ENCODE measurements at places on chromosomes 4 and X.

DNA sequence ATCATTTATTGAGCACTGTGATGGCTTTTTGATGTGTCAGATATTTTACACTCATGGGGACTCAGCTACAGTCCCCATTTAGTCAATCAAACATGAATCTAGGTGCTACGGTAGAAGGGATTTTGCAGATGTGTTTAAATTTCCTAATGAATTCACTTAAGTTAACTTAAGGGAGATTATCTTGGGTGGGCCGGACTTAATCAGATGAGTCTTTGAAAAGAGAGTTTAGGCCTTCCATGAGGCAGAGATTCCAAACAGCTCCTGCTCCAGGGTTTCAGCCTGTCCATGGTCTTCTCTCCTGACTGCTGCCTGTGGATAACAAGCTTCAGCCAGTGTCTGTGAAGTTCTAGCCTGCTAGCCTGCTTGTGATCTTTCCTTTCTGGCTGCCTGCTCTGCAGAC, 202.4 kb downstream of the IDS start:
- DNase-seq, result no peak

DNA sequence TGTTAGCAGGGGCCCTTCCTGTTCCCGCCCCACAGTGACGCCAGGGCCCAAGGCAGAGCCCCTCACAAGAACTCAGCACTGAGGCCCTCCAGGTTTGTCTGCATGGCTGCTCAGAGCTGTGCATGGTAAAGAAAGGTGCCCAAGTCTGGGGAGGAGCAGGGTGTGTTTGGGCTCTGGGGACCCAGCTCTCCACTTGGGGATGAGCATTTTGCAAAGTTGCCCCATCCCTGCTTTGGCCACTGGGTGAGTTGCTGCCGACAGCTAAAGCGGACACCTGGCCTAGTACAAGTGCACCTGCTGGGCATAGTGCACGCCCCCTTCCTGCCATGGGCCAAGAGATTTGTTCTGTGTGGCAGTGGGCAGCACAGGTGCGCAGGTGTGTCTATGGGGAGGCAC, 2.0 kb upstream of the MXD4 start:
- no peak for DNase-seq

DNA sequence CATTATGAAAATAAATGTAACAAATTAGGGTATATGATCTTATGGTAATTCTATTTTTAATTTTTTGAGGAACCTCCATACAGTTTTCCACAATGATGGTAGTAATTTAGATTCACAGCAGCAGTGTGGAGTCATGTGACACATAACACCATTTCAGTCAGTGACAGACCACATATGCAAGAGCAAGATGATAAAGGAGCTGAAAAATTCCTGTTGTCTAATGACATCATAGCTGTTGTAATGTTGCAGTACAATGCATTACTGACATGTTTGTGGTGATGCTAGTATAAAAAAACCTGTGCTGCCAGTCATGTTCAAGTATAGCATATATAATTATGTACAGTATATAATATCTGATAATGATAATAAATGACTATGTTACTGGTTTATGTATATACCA, 28.5 kb downstream of the EMCN start:
- no peak for DNase-seq

GRCh38 chr4:39541987-39542610, 14.9 kb upstream of the UGDH start:
- no peak for DNase-seq

DNA sequence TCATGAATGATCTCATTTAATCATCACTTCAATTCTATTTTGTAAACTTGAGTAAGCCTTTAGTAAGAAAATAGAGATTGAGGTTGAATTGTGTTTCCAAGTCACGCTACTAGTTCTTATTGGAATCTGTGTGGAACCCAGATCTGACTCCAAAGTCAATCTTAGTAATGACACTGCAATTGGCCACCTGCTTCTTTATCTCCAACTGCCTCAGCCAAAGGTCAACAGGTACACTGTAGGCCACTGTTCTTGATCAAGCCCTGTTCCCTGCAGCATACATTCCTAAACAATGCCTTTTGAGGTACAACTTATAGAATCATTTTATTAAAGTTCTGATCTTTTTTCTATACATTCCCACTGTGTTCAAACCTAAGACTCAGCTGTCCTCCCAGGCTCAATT, 45.5 kb upstream of the CXCL13 start:
- DNase-seq, result no peak

DNA sequence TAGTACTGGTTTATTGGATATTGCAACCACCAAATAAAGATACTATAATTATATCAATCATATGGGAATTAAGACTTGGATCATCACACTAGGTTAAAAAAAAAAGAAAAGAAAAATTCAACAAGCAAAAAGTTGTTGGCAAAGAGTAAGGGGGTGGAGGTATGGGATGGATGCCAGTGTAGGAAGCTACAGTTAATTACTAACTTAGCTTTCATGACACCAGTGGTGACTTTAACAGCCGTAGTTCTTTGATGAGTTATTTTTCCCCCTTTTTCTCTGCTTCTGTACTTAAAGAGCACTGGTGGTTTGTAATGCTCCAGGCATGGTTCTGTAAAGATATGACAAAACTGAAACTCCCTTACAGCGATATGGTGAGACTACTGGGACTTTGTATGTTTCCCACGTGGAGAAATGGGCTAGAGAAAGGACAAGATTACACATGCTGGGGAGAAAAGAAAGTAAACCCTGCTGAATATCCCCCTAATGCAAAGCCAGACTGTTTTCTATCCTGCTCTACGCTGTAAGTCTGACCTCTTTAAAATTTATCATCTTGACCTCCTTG, 210.8 kb downstream of the SPOCK3 start:
- DNase-seq, result no peak

Data from stimulated activated CD4-positive, alpha-beta T cell treated with anti-CD3 and anti-CD28 coated beads, Interleukin-1b, Interleukin-23, amount 100 ng/mL, for 4 hours (primary cell).